Type B pancreatic cell (in vitro differentiated cells): ENCODE measurements at places on chromosomes 13 and 19. TPM values are rescaled to one million over a fixed set of nuclear protein-coding genes. Genes with fewer than 3 reads are reported as not detected.
A peak's percentile ranks its signal among the peaks of the same experiment; 100 is the strongest.

DNA sequence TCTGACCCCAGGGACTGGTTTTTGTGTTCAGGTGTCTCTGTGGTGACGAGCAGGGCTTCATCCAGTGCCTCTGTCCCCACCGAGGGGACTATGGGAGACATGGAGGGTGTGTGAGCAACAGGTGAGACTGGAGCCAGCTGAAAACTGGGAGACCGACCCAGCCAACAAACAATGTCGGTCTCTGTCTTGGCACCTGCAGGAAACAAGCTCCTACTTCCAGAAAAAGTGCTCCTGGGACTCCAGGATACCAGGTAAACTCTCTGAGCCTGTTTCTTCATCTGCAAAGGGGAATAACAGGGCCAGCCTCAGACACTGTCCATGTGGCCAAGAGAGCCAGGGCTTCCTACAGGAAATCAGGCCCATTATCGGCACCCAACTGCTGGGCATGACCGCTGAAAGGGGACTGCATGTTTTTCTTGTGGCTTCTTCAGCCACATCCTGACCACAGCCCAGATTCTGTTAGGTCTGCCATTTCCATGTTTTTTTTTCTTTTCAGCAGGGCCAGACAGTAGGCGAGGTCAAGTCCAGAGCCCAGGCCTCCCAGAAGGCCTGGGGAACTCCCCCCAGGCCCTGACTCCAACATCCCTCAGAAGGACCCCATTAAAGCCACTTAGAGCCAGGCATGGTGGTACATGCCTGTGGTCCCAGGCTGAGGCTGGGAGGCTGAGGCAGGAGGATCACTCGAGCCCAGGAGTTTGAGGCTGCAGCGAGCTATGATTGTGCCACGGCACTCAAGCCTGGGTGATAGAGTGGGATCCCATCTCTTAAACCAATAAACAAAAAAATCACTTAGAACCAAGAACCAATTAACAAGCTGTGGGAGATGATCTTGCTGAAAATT, 836 bp upstream of the BST2 start:
- H3K36me3 ChIP-seq = no peaks in the 10 kb centered on the region
- H3K4me1 ChIP-seq = peaks cover 11% of the 10 kb centered on the region
- no peak overlapping the region for H3K4me3 ChIP-seq
- no peak for DNase-seq
- H3K27ac ChIP-seq = no peak overlapping the region
- H3K27me3 ChIP-seq = peaks cover 4% of the 10 kb centered on the region

GRCh38 chr13:86082121-86082520, 282.9 kb upstream of the SLITRK6 start:
- H3K4me3 ChIP-seq = no peak overlapping the region
- no peaks in the 10 kb centered on the region for H3K27me3 ChIP-seq
- no peak for DNase-seq
- H3K4me1 ChIP-seq = peaks cover 3% of the 10 kb centered on the region

GRCh38 chr13:44362394-44363040, 11.1 kb upstream of the SERP2 start:
- H3K4me1 ChIP-seq = peaks cover 27% of the 10 kb centered on the region
- DNase-seq = no peak
- no peaks in the 10 kb centered on the region for H3K36me3 ChIP-seq
- H3K27me3 ChIP-seq = peaks cover 16% of the 10 kb centered on the region
- peak overlapping the region; percentile 66 for H3K27ac ChIP-seq
- peak overlapping the region; percentile 48 for H3K4me3 ChIP-seq

DNA sequence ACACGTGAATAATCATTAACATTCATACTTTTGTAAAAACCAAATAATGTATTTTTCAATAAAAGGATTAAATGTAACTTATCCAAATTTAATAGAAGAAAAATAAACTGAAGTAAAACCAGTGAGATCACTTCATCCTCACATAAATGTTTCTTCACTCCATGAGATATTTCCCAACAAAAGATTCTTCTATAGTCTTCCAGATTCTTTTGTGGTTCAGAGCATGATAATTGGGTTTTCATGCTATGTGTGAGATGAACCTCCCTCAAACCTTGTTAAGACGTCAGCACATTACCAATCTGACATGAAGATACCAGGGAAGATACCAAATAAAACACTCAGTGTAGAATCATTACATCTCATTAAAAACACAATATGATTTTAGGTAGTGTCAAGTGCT, 62.9 kb upstream of the OXGR1 start:
- H3K36me3 ChIP-seq = no peaks in the 10 kb centered on the region
- DNase-seq = no peak
- H3K27ac ChIP-seq = no peak overlapping the region
- H3K27me3 ChIP-seq = peaks cover 20% of the 10 kb centered on the region
- peaks cover 13% of the 10 kb centered on the region for H3K4me1 ChIP-seq
- no peak overlapping the region for H3K4me3 ChIP-seq

- DNase-seq = no peak
- H3K36me3 ChIP-seq = peaks cover 62% of the 10 kb centered on the region
- H3K4me3 ChIP-seq = no peak overlapping the region
- H3K27me3 ChIP-seq = no peaks in the 10 kb centered on the region
Observed at GRCh38 chr19:37087110-37087509, 8.9 kb downstream of the ZNF420 start.

DNA sequence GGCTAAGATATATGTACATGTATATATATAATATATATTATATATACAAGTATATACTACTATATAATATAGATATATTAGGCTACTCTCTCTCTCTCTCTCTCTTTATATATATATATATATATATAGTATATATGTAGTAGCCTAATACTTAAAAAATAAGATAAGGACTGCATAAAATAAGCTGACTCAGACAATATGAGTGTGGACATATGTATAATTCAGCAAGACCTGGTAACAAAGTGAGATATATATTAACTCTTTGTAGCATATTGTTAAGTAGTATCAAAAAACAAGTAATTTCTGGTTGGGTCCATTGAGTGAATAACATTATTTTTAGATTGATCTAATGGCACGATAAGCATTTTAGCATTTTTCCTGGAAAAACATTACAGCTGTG, 509.0 kb downstream of the GPC5 start:
- DNase-seq = no peak
- H3K4me3 ChIP-seq = no peak overlapping the region
- no peaks in the 10 kb centered on the region for H3K27me3 ChIP-seq
- no peaks in the 10 kb centered on the region for H3K36me3 ChIP-seq

DNA sequence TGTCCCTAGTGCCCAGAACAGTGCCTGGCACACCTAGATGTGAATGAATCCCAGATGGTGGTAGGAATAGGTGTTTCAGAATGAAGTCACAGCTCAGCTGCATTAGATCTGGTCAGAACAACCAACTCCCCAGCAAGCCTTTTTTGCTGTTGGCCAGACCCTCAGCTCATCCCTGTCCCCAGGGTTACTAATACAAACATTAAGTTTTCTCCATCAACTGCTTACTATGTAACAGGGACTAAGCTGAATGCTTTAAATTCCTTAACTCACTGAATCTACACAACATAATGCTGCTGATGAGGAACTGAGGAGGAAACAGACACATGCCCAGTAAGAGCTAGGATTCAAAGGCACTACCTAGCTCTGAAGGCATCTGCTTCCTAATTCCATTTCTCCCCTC, 18.8 kb downstream of the SMG9 start:
- peaks cover 14% of the 10 kb centered on the region for H3K4me1 ChIP-seq
- H3K27ac ChIP-seq = peak overlapping the region; percentile 21
- peaks cover 48% of the 10 kb centered on the region for H3K36me3 ChIP-seq
- no peak overlapping the region for H3K4me3 ChIP-seq

GRCh38 chr13:44954224-44954623, 35.0 kb downstream of the NUFIP1 start:
- H3K4me1 ChIP-seq = peaks cover 6% of the 10 kb centered on the region
- no peaks in the 10 kb centered on the region for H3K27me3 ChIP-seq
- H3K36me3 ChIP-seq = peaks cover 10% of the 10 kb centered on the region
- no peak overlapping the region for H3K27ac ChIP-seq
- H3K4me3 ChIP-seq = no peak overlapping the region
- no peak for DNase-seq

GRCh38 chr19:40576151-40576584, 505 bp upstream of the SHKBP1 start:
- H3K36me3 ChIP-seq = no peaks in the 10 kb centered on the region
- DNase-seq = no peak
- H3K27ac ChIP-seq = no peak overlapping the region
- peak overlapping the region; percentile 90 for H3K4me3 ChIP-seq

- H3K4me3 ChIP-seq = no peak overlapping the region
- H3K36me3 ChIP-seq = peaks cover 3% of the 10 kb centered on the region
- peaks cover 58% of the 10 kb centered on the region for H3K4me1 ChIP-seq
- no peak for DNase-seq
- no peaks in the 10 kb centered on the region for H3K27me3 ChIP-seq
Observed at GRCh38 chr13:25778808-25779305, 273.0 kb downstream of the SHISA2 start.

DNA sequence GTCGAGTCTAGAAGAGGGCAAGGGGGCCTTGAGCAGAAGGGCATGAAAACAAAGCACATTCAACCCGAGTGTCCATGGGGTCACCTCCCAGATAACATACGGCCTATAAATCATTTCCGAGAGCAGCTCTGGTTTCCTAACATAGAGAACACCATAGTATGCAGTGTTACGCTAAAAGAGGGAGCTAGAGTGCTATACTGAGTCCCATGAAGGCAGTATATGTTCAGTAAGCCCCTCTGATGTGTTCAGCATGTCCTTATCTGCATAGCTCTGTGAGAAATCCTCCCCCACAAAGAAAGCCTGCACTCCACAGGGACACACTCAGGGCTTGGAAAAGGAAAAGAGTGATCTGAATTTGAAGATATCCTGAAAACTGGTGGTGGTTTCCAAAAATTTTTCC, 175.4 kb downstream of the FLT1 start:
- no peak for DNase-seq
- H3K4me3 ChIP-seq = no peak overlapping the region

DNA sequence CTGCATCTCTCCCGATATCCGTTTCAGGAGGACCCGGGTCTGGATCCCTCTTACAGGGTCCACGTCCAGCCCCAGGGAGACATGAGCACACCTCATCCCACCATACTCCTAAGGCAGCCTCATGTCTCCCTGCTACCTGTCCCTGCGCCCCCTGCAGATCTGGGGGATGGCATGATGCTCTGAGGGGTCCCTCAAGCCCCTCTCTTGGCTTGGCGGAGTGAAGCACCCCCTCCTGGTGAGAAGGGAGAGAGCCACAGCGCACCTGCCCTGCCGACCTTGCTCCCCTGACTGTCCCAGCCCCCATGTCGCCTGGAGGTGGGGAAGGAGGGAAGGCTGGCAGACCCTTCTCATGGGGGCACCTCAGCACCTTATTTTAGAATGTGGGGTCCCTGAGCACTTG, 21.5 kb upstream of the ARHGEF7 start:
- H3K27me3 ChIP-seq = peaks cover 57% of the 10 kb centered on the region
- no peak overlapping the region for H3K4me3 ChIP-seq
- no peak overlapping the region for H3K27ac ChIP-seq

DNA sequence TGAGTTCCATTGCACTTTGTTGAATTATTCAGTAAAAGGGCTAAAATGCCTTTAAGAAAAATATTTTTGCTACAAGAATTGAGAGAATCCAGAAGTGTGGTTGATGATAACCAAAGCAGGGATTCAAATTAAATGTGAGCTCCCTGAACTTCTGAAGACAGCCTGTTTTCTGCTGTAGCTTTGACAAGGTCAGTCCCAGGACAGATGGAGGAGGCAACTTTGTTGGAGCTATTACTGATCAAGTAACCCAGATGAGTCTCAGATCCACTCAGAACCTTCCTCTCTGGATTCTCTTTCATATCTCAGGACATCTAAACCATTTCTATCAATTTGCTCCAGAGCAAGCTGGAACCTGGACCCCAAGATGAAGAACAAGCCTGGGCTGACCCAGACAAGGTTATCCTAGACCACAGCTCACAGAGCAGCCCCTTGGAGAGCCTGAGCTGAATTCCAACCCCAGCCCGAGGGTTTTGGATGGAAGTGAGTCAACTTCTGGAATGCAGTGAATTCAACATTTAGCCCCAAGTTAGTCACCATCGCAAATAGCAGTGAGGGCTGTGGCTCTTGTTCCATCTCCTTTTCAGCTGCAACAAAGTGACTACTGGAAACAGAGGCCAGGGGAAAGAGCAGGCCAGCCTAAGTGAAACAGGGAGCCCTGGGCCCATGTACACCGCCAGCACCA, 137.8 kb upstream of the TSC22D1 start:
- no peaks in the 10 kb centered on the region for H3K36me3 ChIP-seq
- H3K4me1 ChIP-seq = peaks cover 13% of the 10 kb centered on the region
- no peaks in the 10 kb centered on the region for H3K27me3 ChIP-seq
- DNase-seq = no peak

DNA sequence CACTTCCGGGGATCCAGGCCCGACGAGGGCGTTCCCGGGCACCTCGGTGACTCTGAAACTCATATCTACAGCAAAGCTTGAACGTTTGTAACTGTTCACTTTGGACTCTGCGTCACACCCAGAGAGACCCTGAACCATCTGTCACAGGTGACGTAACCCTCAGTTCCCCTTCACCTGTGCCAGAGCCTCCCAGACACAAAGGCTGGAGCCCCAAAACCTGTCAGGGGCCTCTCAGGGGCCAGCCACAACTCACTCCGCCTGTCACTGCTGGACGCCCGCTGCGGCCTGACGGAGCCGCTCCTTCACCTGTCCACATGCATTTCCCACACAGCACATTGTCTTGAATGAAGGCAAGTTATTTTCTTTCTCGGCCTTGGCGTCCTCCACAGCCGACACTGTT, 8.0 kb downstream of the RASA3 start:
- no peaks in the 10 kb centered on the region for H3K36me3 ChIP-seq
- no peak overlapping the region for H3K27ac ChIP-seq
- peaks cover 40% of the 10 kb centered on the region for H3K4me1 ChIP-seq
- no peak overlapping the region for H3K4me3 ChIP-seq

DNA sequence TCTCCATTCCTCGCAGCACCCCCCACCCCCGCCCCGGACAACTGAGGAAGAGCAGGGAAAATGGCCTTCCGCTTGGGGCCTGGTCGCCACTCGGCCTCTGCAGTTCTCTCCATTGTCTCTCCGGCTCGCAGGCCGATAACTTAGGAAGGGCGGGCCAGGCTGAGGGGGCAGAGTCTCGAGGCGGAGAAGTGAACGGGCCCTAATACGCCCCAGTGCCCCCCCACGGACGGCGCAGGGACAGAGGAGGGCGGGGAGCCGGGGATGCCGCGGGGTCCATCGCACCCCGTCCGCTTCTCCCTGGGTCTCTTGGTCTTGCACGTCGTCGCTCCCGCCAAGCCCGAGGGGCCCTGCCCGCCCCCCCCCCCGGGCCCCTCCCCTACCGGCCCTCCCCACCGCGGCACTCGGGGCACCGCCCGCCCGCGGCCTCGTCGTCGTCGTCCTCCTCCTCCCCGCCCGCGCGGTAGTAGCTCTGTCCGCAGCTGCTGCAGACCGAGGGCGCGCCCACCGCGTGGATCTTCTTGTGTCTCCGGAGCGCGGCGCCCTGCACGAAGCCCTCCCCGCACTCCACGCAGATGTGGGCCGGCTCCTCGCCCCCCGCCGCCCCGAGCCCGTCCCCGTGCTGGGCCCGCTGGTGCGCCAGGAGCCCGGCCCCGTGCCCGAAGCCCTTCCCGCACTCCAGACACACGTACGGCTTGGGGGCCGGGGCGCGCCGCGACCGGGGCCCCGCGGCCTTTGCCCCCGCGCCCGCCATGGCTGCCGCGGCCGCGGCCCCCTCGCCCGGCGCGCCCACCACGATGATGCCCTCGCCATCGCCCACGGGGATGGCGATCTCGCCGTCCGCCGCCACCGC, 33.2 kb downstream of the ZNF787 start:
- peaks cover 12% of the 10 kb centered on the region for H3K4me1 ChIP-seq
- peaks cover 13% of the 10 kb centered on the region for H3K36me3 ChIP-seq
- DNase-seq = no peak
- H3K27ac ChIP-seq = no peak overlapping the region

- peaks cover 27% of the 10 kb centered on the region for H3K36me3 ChIP-seq
- peaks cover 62% of the 10 kb centered on the region for H3K4me1 ChIP-seq
- no peak for DNase-seq
- H3K27me3 ChIP-seq = no peaks in the 10 kb centered on the region
Observed at GRCh38 chr13:23629566-23630272, 59.5 kb downstream of the TNFRSF19 start.

TMEM59L gene
- total RNA-seq = 4.6 and 9.4 TPM in 2 replicates

ATF5 gene
- total RNA-seq = 18.1 and 21.4 TPM in 2 replicates

SH2D3A gene
- total RNA-seq = 17.4 and 47.5 TPM in 2 replicates

PCSK4 gene
- 9.6 and 12.4 TPM in 2 replicates for total RNA-seq

CFD gene
- 5.5 and 11.3 TPM in 2 replicates for total RNA-seq
